ENCODE measurements at places on chromosomes 11 and 22.

- no peak for DNase-seq
Measured at GRCh38 chr11:134802116-134802515, 390.1 kb upstream of the B3GAT1 start.

- no peak for DNase-seq
Measured at GRCh38 chr22:39132871-39133524, 19.5 kb downstream of the CBX7 start.

GRCh38 chr11:68271023-68271780, 571 bp downstream of the C11orf24 start:
- no peak for DNase-seq

DNA sequence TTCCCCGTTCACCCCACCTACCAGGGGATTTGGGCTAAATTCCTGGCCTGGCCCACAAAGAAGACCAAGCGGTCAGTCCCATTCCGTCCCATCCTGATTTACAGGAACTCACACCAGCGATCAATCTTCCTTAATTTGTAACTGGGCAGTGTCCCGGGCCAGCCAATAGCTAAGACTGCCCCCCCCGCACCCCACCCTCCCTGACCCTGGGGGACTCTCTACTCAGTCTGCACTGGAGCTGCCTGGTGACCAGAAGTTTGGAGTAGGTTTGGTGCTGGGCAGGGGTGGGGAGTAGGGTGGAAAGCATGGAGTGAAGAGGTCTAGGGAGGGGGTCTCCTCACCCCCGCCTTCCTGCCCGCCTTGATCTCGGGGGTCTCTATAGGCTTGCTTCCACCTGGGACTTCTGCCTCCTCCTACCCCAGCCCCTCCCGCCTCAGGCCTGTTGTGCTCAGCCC, at the start of gene SERPING1:
Gene SERPING1, plus strand, starts transcription at position 225 of the 455 bp plus-strand sequence. CDS start 586 bp downstream, outside the sequence.
- DNase-seq = no peak

DNA sequence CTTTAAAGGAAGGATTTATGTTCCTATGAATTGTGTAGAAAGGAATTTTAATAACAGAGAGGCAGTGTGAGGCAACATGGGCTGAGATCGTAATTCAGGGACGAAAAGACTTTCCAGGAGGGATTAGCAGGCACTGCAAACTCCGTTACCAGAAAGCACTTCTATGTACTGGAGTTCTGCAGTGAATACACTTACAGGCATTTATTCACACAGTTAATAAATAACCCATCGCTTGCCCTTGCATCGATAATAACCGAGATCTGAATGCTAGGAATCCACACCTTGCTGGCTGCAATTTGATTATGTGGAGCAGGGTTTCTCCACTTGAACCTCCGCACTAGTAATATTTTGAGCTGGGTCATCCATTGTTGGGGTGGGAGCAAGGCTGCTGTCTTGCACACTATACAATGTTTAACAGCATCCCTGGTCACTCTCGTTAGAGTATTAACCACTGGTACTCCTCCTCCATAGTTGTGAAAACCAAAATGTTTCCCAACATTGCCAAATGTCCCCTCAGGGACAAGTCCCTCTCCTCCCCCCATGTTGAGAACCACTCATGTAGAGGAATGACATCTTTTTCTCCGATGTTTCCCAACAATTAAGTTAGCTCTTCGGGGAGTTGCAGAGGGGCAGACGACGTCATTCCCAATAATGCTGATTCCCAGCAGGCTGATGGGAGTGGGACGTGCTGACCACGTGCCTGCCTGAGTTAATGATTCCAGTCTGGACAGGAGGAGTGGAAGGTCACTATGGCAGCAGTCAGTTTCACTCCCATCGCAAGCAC, 99.5 kb downstream of the SNX19 start:
- no peak for DNase-seq

GRCh38 chr11:35142481-35143075, 3.6 kb downstream of the CD44 start:
- no peak for DNase-seq

DNA sequence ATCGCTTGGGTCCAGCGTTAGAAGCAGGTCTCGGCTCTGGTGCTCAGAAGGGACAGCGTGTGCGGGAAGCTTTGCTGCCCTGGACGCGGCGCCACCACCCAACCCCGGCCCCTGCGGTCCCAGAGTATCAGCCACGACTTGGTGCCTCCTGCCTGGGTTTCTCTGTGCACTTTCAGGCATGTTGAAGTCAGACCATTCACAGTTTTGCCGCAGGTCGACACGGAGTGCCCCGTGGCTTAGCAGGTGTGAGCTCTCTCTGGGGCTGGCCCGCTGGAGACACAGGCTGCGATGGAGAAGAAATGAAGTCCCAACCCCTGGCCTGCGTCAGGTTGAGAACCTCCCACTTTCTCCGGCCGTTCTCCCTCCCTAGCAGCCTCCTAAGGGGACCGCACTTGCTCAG, 494.5 kb downstream of the BRD1 start:
- DNase-seq = no peak

- peak; percentile 46 for DNase-seq
Measured at GRCh38 chr11:118939953-118940598, 14.3 kb upstream of the BCL9L start.

DNA sequence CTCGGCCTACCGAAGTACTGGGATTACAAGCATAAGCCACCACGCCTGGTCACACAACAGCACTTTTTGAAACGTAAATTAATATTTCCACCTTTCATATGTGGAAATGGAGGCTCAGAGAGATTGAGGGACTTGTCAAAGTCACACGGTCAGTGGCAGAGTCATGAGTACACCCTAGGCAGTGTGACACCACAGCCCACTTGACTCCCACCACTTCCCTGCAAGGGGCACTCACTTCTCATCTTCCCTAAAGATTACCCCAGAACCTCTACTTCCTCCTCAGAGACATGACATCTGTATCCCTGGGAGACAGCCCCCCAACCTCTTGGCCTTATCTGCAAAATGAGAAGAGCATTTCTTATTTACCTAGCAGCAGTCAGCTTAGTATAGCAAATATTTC, 16.5 kb upstream of the MYOD1 start:
- DNase-seq = no peak

DNA sequence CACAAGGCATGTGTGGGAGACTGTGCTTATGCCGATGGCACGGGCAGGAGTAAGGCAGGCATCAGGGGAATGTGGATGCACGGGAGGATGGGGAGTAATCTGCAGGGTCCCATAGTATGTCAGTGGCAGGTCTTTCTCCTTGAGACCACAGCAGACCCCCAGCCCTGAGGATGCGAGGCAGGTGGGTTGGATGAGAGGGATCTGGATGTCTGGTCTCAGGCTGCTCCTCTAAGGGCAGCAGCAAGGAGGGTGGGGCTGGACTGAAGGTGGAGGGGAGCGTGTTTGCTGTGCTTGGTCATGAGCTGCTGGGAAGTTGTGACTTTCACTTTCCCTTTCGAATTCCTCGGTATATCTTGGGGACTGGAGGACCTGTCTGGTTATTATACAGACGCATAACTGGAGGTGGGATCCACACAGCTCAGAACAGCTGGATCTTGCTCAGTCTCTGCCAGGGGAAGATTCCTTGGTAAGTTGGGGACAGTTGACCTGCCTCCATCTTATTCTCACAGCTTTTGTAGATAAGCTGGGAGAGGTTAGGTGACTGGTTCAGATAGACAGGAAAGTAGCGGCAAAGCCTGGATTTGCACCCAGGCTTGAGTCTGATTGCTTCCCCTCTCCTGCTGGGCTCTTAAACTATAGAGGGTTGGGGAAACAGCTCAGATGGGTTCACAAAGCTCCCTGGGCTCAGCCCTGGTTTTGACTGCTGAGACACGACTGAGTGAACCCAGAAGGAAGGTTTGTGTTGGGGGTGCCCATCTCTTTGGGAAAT, at the start of gene APOL1:
Gene APOL1, plus strand, starts transcription at position 380 of the 769 bp plus-strand sequence. CDS start 1,823 bp downstream, outside the sequence.
- no peak for DNase-seq

DNA sequence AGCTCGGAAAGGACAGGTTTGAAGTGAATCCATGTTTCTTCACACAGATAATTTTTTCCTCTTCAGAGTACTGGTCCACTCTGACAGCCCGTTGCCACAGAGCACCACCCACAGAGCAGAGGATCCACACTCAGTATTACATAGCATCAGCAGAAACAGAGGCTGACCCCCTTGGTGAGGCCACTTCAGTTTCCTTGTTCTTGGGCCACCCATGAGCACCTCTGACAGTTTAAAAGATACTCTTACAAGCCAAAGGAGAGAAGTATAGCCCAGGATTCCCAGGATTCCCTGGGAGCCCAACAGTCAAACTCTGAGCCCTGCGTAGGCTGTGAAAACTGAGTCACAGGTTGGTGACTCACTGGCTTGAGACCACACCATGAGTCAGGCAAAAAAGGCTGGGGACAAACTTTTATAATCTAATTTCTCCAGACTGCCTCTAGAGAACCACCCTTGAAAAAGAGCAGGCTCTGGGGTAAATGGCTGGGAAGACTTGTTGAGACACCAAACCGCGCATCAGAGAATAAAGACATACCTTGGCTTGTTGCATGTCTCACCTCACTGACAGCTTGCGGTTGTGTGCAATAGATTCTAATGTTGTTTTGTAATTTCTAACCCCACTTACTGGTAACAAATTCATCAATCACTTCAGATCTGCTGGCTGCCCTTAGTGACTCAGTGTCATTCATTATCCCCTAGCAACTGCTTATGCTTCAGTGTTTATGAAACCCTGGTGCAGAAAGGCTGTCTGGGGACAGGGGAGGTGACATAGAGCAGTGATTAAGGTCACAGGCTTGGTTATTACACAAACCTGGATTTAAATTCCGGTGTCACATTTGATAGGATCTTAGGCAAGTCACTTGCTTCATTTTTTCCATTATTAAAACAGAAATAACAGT, 56.9 kb upstream of the PRSS23 start:
- DNase-seq = no peak

GRCh38 chr11:24422376-24422775, 74.5 kb upstream of the LUZP2 start:
- no peak for DNase-seq

- DNase-seq = no peak
Measured at GRCh38 chr11:75313513-75314272, 37.8 kb downstream of the ARRB1 start.

DNA sequence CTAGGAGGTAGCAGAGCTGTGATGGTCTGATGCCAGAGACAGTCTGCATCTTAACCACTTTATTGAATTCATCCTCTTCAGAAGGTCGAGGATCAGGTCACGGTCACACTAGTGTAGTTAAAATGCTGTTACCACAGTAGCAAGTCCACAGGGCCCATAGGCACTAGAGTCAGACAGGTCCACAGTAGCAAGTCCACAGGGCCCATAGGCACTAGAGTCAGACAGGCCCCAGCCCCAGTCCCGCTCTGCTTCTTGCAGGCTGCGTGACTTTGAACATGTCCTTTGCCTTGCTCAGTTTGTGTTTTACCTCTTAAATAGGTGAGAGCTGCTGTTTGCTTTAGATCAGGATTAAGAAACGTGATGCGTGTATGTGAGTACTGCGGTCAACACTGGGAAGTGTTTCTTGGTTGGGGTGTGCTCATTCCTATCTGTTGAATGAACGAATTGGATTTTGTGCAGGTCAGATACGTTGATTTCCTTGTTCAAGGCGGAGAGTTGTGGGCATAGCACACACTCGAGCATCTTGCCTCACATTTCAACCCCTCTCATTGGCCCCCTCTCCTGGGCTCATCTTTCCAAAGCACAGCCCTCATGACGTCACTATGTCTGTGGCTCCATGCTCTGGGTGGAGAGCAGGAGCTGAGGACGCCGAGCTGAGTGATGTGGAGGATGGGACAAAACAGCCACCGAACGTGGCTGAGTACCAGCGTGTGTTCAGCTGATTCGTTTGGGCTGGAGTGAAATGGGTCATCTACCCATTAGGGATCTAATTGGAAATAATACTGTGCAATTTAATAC, 191.7 kb downstream of the TBC1D22A start:
- DNase-seq = no peak

DNA sequence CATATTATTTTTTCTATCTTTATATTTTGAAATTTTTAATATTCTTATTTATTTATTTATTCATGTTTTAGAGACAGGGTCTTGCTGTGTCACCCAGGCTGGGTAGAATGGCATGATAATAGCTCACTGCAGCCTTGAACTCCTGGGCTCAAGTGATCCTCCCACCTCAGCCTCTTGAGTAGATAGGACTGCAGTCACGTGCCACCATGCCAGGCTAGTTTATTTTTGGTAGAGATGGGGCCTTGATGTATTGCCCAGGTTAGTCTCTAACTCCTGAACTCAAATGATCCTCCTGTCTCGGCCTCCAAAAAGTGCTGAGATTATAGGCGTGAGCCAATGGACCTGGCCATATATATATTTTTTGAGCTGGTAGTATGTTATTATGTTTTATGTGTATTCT, 2.4 kb upstream of the SPDYC start:
- no peak for DNase-seq
